Activated CD8-positive, alpha-beta memory T cell treated with anti-CD3 and anti-CD28 coated beads for 1 hour (primary cell): ENCODE measurements at places on chromosomes 11 and 22.

GRCh38 chr11:32071811-32072210 lies 19.1 kb upstream of the RCN1 start:
- DNase-seq: no peak

DNA sequence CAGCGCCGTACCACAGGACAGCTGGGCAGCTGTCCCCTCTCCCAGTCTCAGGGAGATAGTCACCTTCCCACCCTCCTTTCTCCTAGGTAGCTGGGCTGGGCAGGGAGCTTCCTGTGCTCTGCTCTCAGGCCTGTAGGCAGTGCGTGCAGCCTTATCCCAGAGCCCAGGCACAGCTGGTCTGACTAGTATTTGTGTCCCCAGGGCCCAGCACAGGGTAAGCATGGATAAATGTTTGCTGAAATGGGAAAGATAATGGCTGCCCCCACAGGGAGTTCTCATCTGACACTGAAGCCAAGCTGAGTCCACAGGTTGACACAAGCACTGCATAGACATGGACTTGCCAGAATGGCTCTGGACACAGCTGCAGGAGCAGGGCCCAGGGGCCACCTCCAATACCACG lies 9.8 kb downstream of the SLC15A3 start:
- no peak for DNase-seq

GRCh38 chr22:46609724-46610201 lies 10.4 kb upstream of the GRAMD4 start:
- no peak for DNase-seq

GRCh38 chr22:37739611-37740049 lies 42.8 kb downstream of the TRIOBP start:
- DNase-seq: no peak

GRCh38 chr22:18906896-18907295 lies 776 bp downstream of the DGCR6 start:
- DNase-seq: no peak

GRCh38 chr11:57804466-57804865 lies 42.9 kb downstream of the CTNND1 start:
- DNase-seq: no peak

DNA sequence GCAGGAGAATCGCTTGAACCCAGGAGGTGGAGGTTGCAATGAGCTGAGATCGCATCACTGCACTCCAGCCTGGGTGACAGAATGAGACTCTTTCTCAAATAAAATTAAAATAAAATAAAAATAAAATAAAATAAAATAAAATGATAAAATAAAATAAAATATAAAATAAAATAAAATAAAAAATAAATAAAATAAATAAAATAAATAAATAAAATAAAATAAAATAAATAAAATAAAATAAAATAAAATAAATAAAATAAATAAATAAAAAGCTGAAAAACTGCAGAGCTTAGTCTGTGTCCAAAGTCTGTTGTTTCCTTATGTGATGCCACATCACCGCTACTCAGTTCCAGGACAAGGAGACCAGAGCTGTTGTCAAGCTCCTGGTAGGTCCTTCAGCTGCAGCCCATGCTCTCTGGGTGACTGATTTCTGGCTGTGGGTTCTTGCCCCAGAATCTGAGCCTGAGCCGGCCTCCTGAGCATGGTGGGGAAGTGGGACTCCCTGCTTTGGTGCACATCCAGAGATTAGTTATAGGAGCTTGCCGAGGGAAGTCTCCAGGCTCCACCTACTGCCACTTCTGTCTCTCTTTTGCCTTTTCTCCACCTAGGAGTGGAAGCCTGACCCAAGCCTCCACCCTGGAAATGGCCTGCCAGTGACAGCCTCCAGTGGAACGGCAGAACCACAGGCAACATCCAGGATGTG lies 31.3 kb upstream of the ADA2 start:
- no peak for DNase-seq

DNA sequence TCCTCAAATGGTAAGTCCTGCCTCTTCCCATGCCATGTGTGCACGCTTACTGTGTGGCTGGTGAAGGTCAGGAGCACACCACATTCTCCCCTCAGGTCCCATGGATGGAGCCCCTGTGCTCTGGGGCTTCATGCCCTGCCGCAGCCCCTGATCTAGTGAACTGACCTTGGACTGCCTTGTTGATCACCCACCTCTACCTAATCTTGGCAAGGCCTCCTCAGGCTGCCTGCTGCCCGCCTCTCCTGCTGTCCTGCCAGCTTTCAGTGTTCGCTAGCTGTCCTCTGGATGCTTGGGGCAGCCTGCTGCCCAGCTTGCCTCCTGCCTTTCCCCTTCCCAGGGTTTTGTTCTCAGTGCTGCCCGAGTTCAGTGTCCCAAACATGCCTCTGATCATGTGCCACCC lies 38.1 kb downstream of the CABIN1 start:
- DNase-seq: no peak

- no peak for DNase-seq
These were observed 68.7 kb downstream of the CCDC81 start for GRCh38 chr11:86443415-86443814.

- no peak for DNase-seq
These were observed 42.6 kb upstream of the SMCO4 start for GRCh38 chr11:93585758-93586157.
